ENCODE measurements at places on chromosomes 1 and 21. TPM values are rescaled to one million over a fixed set of nuclear protein-coding genes. Genes with fewer than 3 reads are reported as not detected.

Gene KRTAP13-3
- not detected for total RNA-seq

Gene UTS2
- 31.0 TPM for total RNA-seq

Gene RAB3B
- total RNA-seq, result 27.2 TPM

- no peak for DNase-seq
- H3K27me3 ChIP-seq, result peaks cover 6% of the 10 kb centered on the region
- H3K4me1 ChIP-seq, result no peaks in the 10 kb centered on the region
- no peak overlapping the region for H3K27ac ChIP-seq
- no peak overlapping the region for H3K4me3 ChIP-seq
These were observed 4.0 kb upstream of the AGBL4 start for GRCh38 chr1:50027794-50028193.

DNA sequence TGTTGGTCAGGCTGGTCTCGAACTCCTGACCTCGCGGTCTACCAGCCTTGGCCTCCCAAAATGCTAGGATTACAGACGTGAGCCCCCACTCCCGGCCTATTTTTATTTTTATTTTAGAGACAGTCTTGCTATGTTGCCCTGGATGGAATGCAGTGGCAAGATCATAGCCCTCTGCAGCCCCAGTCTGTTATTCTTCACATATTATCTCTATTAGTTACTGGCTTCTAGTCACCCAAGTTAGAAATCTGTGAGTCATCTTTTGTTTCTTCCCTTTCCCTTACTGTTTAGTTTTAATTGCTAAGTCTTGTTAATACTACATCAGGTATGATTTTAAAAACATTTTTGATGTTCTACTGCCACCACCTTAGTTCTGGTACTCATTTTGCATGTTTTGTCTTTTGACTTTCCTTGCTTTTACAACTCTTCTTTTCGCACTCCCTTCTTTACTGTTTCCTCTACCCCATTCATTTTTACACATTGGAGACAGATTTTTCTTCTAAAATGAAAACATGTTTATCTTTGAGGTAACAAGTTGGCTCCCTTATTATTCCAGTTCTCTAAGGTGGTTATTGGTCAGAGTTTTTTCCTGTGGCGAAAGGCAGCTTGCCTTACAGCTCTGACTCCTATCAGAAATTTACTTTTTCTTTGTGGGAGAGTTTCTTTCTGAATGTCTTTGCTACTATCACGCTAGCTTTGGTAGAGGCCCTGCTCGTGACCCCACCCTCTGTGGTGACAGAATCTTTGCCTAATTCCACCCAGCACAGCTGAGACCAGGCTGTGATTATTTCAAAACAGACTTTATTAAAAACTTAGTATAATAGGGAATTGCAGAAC is 19.5 kb downstream of the ZMYM4 start:
- no peak overlapping the region for H3K4me3 ChIP-seq
- DNase-seq, result no peak
- H3K27ac ChIP-seq, result no peak overlapping the region
- peaks cover 21% of the 10 kb centered on the region for H3K36me3 ChIP-seq
- H3K4me1 ChIP-seq, result no peaks in the 10 kb centered on the region

DNA sequence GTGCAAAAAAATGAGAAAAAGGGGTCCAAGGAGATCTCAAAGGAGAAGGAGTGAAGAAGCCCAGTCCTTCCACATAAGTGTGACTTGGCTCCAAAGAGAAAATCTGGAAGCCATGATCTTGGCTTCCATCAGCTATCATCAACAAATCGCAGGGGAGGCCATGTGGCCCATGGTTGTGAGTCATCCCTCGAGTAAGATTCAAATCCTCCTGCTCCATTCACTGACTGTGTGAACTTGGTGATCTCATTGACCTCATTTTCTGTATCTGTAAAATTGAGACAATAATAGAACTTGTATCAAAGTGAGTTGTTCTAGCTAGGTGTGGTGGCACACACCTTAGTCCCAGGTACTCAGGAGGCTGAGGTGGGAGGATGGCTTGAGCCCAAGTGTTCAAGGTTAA is 79.1 kb upstream of the OLIG2 start:
- H3K27ac ChIP-seq, result no peak overlapping the region
- H3K27me3 ChIP-seq, result peaks cover 50% of the 10 kb centered on the region
- DNase-seq, result no peak
